ENCODE measurements at places on chromosomes 5 and 9.
A peak's percentile ranks its signal among the peaks of the same experiment; 100 is the strongest.

DNA sequence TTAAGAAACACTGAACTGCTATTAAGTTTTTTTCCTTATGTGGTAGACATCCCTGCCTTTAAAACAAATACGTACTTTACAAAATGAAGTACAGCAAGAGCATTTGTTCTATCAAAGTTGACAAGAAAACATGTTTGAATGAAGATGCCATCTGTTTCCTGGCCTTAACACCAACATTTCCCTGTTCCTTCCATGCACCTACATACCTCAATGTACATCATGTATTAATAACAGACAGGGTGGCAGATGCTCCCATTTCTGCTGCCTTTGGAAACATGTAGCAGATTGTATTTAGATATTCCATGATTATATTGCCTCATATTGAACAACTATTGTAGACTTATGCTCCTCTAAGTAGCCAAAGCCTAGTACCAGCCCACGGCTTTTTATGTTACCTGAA, 104.4 kb downstream of the PJA2 start:
- H3K4me3 ChIP-seq, result no peak overlapping the region
- H3K4me1 ChIP-seq, result no peaks in the 10 kb centered on the region
- H3K36me3 ChIP-seq, result no peaks in the 10 kb centered on the region
- H3K27me3 ChIP-seq, result no peaks in the 10 kb centered on the region

GRCh38 chr9:125992557-125992956, 245.4 kb downstream of the PBX3 start:
- DNase-seq, result peak; percentile 53
- no peaks in the 10 kb centered on the region for H3K4me1 ChIP-seq
- no peak overlapping the region for H3K4me3 ChIP-seq
- H3K27me3 ChIP-seq, result peaks cover 10% of the 10 kb centered on the region
- no peak overlapping the region for H3K27ac ChIP-seq

- no peaks in the 10 kb centered on the region for H3K4me1 ChIP-seq
- H3K36me3 ChIP-seq, result no peaks in the 10 kb centered on the region
- no peak overlapping the region for H3K4me3 ChIP-seq
- no peak for DNase-seq
- no peak overlapping the region for H3K27ac ChIP-seq
Measured at GRCh38 chr9:81479573-81479972, 209.8 kb downstream of the TLE1 start.

DNA sequence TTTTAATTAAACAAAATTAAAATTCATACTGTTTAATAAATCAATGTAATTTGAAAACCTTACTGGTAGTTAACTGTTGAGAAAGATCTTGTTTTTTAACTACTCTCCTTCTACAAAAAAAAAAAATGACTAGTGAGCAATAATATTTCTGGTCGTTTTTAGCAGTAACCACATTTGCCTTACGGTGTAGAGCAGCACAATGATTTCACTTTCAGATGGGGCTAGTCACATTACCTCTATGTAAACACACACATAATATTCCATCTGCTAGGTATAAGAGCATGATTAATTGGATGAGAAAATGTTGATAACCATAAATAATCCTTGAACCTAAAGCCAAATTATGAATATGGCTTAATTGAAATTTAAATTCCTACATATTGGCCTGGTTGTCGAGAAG, 198.1 kb downstream of the CHSY3 start:
- no peaks in the 10 kb centered on the region for H3K36me3 ChIP-seq
- H3K27me3 ChIP-seq, result no peaks in the 10 kb centered on the region
- no peak for DNase-seq
- peaks cover 17% of the 10 kb centered on the region for H3K4me1 ChIP-seq
- H3K27ac ChIP-seq, result no peak overlapping the region
- no peak overlapping the region for H3K4me3 ChIP-seq

- H3K4me1 ChIP-seq, result no peaks in the 10 kb centered on the region
- no peak overlapping the region for H3K27ac ChIP-seq
- H3K27me3 ChIP-seq, result no peaks in the 10 kb centered on the region
- no peak for DNase-seq
Measured at GRCh38 chr5:171840711-171841522, 55.3 kb downstream of the SMIM23 start.

DNA sequence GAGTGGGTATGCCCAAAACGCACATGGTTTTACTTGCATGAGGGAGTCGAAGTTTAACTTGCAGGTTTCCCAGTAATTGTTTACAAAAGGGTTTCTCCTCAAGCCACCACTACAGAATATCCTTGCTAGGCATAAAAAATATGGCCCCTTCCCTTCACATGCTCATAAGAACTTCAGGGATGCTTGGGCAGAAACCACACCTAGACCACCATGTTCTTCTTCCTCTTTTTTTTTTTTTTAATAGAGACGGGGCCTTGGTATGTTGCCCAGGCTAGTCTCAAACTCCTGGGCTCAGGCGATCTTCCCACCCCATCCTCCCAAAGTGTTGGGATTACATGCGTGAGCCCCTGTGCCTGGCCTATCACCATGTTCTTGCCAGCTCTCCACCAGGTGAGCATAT, 18.6 kb upstream of the PLIN2 start:
- DNase-seq, result no peak
- no peaks in the 10 kb centered on the region for H3K27me3 ChIP-seq
- H3K36me3 ChIP-seq, result no peaks in the 10 kb centered on the region
- H3K4me1 ChIP-seq, result peaks cover 11% of the 10 kb centered on the region
- H3K27ac ChIP-seq, result no peak overlapping the region

GRCh38 chr5:119820608-119821007, 191.2 kb downstream of the FAM170A start:
- H3K4me3 ChIP-seq, result no peak overlapping the region
- H3K36me3 ChIP-seq, result no peaks in the 10 kb centered on the region
- no peaks in the 10 kb centered on the region for H3K4me1 ChIP-seq
- DNase-seq, result no peak
